PC-9 (cell line): ENCODE measurements at places on chromosomes 7 and 10. TPM values are rescaled to one million over a fixed set of nuclear protein-coding genes. Genes with fewer than 3 reads are reported as not detected.

DNA sequence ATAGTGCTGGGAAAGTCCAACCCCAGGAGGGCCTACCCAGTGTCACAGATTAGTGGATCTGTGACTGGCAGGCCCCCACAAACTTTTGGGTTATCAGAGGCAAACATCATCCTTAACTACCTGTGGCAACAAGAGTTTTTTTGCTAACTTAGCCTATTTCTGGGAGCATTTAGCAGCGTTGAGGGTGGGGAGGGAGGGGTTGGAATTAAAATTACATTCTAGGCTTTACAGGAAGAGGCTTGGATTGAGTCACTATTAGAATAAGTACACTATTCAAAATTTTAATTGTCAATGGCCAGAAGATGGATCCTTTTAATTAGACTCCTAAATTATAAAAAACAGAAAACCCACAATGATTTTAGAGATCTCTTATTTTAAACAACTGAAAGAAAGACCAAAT lies 267.9 kb upstream of the NPSR1 start:
- no peak for DNase-seq

DNA sequence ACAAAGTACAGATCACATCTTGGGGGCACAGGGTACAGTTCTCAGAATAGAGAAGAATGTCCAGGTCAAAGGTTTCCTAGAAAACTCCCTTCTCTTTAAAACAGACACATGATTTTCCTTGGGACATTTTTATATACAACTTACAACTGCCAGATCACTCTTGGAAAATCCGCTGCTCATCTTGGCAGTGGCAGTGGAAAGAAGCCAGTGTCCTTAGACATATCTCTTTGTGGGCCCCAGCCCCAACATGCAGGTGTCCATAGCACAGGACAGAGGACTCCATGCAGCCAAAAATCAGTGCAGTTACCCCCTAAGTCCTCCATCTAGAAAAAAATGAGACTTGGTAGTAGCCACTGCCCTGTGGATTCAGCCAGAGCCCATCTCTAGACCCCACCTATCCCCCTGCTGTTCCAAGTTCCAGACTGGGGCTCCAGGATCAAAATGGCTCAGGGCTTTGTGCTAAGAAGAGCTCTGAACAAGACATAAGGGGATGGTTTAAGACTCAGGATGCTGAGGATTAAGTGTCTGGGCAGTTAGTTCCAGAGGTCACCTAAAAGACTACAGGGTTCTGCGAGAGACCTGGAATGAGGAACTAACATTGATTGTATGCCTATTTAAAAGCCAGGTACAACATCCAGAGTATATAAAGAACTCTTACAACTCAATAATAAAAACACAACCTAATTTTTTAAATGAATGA lies 34.4 kb downstream of the HIPK2 start:
- DNase-seq, result no peak

- no peak for DNase-seq
Measured at GRCh38 chr7:843230-843629, 11.0 kb downstream of the SUN1 start.

- DNase-seq, result peak; percentile 68
Measured at GRCh38 chr10:79328737-79329504, 18.3 kb upstream of the PPIF start.

DNA sequence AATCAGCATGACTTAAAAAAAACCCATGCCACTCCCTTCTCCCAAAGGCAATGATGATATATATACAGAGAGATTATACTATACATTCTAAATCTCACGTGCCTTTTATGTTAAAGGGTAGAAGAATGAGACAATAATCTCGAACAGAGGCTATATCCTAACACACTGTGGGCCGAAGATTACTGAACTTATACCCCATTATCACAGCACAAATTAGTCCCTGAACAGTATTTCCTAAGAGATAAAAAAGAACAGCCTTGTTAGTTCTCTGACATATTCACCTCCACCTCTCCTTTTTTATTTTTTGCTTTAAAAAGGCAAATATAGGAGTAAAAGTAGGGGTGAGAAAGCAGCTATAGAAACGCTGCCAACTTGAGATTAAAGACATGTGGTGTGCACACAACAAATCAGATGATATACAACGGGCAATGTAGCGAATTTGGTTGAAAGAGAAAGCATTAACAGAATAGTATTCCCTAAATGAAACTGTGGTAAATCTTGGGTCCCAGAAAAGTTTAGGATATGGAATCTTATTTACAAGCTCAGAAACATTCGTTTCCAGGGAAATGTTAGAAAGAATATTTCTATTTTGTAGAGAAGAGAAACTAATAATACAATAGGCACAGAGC lies 69.5 kb downstream of the JMJD1C start:
- no peak for DNase-seq

DNA sequence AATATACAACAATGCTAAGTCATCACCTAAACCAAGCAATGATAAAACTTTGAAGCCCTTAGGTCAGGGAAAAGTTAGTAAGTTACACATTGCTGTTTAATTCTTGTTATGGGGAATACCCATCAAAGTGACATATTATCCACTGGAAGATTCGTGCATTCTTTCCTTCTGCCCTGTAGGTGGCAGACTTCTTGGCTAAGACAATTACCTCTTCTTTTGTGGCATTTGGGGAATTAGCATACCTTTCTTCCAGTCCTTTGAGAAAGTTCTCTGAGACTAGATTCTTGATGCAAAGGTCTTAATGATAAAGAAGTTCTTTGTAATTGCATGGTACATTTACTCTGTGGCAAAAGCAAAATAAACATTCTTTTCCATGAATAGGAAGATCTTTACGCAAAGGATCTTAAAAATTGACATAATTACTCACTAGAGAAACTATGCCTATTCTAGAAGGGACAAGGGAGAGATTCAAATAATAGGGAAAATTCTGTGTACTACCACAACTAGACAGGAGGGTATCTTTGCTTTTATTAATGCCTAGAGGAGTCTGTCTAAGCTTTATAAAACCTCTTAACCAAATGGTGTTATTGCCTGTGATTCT lies 395.9 kb downstream of the GRM8 start:
- DNase-seq, result no peak

DNA sequence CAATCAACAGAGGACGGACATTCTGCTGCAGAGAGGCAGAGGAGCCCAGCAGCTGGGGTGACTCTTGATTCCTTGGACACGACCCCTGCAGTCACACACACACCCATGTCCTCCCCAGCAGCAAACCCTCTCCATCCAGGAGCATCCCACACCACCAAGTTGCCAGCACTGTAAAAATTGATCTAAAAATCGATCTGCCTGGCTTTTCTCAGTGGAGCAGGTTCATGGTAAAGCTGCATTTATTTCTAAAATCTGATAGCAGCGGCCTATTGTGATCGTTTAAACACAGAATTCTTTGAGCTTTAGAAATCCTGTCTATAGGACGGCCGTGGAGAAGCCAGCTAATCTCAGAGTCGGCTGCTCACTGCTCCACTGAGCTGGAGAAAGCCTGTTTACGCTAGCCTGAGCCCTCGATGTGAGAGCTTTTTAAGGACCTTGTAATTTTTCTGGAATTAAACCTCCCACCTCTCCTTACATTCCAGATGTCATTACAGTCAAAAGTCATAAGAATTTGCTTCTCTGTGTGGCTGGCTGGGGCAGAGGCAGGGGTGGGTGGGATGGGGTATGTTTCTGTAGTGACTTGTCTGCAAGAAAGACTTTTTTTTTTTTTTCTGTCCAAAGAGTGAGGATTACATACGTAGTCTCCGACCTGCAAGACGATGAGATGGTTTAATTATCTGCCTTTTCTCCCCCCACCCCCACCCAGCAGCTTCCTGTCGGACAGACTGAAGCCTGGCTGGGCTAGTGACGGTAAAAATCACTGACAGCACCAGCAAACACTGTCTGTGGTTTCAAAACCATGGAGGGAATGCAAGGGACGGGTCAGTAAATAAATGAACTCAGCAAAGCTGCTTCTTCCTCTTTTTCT lies 31.6 kb downstream of the TRIM8 start:
- DNase-seq, result peak; percentile 23

GRCh38 chr10:61197057-61197456 lies 253.1 kb upstream of the RHOBTB1 start:
- no peak for DNase-seq

DNA sequence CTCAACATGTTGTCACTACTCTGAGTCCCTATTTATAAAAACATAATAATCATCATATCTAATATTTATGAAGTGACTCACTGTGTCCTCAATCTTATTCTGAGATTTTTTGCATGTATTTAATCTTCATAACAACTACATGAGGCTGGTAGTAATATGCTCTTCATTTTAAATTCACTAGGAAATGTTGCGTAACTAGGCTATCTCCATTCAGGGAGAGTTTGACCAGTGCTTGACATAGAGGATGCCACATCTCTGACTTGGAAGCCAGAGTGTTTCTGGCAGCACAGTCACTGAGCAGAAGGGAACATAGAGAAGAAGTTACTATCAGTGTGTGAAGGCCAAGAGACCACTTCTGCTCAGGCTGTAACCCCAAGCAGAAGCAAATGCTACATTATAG lies 88.9 kb downstream of the FAM13C start:
- no peak for DNase-seq

DNA sequence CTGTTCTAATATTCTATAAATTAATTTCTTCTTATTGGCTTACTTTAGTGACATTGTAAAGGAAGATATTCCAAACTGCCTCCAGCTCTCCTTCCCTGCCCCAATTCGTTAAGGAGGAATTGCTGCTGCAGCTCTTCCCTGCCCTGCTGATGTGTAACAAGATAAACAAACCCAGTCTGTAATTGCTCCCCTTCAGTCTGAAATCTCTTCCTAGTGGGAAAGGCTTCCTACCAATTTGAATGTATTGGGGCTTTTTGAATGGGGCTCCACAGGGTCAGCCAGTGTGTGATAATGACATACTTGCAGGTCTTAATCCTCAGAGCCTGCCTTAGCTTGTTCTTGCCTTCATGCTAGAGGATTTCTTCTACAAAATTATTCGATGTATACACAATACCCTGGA lies 849.9 kb upstream of the GHITM start:
- no peak for DNase-seq

DNA sequence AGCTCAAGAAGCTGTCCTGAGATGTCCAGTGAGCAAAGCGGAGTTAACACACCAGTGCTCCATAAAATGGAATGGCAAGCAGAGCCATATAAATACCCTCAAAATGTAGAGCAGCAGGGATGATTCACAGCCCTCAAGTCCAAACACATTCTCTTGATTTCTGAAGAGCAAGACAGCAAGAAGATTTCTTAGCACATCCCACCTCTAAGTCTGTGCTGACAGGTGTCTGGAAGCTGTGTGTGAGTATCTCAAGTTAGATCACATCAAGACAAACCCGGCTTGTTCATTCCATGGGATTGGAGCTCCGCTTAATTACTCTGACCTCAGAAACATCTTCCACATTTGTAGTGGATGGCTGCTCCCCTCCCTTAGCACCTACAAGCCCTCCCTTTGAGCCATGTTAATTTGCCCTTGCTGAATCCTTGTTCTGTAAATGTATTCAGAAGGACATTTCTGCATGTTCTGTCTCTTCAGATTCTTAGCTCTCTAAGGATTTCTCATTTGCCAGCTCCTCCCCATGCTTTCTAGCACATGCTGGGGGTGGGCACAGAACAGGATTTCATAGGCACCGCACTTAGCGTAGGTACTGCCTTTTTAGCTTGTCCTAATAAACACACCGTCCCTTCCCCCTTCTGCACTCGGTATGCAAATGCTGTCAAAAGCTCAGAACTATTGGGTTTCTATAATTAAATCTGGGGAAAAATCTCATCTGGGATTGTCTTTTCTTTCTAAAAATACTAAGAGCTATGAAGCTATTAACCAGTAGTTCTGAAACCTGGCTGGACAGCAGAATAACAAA lies 112.7 kb downstream of the CPXM2 start:
- DNase-seq, result no peak

- no peak for DNase-seq
Measured at GRCh38 chr10:16646181-16647059, 124.7 kb upstream of the C1QL3 start.

DNA sequence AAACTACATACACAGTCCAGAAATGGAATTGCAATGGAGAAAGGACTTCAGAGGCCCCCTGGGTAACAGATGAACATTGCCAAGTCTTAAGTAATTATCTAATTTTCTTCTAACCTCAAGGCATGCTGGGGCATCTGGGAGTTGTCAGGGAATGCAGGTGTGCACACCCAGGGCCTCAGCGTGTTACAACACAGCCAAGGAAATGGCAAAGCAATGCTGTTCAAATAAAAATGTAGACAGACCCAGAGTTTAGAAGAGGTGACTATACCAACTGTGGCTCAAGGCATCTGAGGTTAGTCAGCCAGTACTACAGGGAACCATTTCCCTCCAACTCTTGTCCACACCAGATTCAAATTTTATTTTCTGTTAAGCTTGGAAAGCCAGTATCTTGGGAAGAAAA lies 73.6 kb downstream of the CCDC3 start:
- no peak for DNase-seq

- no peak for DNase-seq
Measured at GRCh38 chr7:16891874-16892643, 10.3 kb upstream of the AGR3 start.

GRCh38 chr7:131498237-131498885 lies 58.1 kb downstream of the PODXL start:
- no peak for DNase-seq

- DNase-seq, result no peak
Measured at GRCh38 chr7:30057741-30058140, 29.5 kb downstream of the PLEKHA8 start.

GRCh38 chr7:5452937-5453540 lies 29.4 kb upstream of the TNRC18 start:
- no peak for DNase-seq

DNA sequence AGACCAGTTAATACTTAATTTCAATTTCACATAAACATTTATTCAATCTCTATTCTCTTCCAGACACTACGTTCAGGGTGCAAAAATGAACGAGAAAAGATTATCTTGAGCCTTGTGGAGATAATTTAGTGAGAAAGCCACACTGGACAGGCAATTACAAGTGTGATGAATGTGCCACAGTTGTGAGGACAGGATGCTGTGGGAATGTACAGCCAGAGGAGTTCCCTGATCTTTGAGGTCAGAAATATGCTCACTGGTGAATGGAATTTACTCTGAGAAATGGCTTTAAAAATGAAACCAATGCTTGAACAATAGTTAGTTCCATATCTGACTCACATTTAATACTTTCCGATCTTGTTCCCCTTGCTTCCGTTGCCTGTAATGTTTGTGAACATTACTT lies 864.8 kb downstream of the GATA3 start:
- DNase-seq, result no peak

The WDFY4 gene
- not detected in 2 replicates for total RNA-seq

The AASS gene
- 6.5 and 8.5 TPM in 2 replicates for total RNA-seq

The ZNF736 gene
- total RNA-seq, result 20.1 and 20.8 TPM in 2 replicates

The DLX6 gene
- total RNA-seq, result not detected in 2 replicates

The TRDMT1 gene
- 3.2 and 4.2 TPM in 2 replicates for total RNA-seq

The TNPO3 gene
- 56.6 and 59.2 TPM in 2 replicates for total RNA-seq

The POU6F2 gene
- 0.48 TPM in 1 of 2 replicates, not detected in the other for total RNA-seq

The SKIDA1 gene
- 0.65 and 1.1 TPM in 2 replicates for total RNA-seq

The WDR86 gene
- total RNA-seq, result 7.7 and 12.4 TPM in 2 replicates
